Fibroblast of the aortic adventitia (primary cell): ENCODE measurements at places on chromosomes 2 and 18. TPM values are rescaled to one million over a fixed set of nuclear protein-coding genes. Genes with fewer than 3 reads are reported as not detected.

DNA sequence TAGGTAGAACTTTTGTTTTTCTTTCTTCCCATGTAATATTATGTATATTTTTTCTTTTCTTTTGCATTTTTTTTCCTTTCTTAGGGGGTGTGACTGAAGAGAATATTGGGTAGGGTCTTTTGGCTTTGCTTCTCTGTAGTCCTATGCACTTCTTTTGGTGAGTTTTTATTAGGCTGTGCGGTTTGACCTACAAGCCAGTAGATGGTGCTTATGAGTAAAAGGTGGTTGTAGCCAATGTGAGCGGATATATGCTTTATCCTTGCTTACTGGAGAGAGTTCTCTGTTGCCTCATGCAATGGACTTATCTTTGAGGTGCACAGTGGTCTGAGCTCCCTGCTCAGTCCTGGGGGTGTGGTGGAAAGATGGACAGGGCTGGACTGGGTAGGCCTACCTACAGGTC, 52.7 kb downstream of the DSEL start:
- DNase-seq, result no peak

GRCh38 chr2:73987109-73987947, 2.6 kb downstream of the TET3 start:
- no peak for DNase-seq

GRCh38 chr18:2589345-2590068, 18.1 kb downstream of the NDC80 start:
- peak; percentile 55 for DNase-seq

The DNER gene
- total RNA-seq, result 0.72 TPM in 1 of 2 replicates, not detected in the other

- no peak for DNase-seq
Observed at GRCh38 chr2:10359731-10360329, 57.1 kb downstream of the HPCAL1 start.

- no peak for DNase-seq
Observed at GRCh38 chr2:62947403-62947802, 103.2 kb upstream of the OTX1 start.

DNA sequence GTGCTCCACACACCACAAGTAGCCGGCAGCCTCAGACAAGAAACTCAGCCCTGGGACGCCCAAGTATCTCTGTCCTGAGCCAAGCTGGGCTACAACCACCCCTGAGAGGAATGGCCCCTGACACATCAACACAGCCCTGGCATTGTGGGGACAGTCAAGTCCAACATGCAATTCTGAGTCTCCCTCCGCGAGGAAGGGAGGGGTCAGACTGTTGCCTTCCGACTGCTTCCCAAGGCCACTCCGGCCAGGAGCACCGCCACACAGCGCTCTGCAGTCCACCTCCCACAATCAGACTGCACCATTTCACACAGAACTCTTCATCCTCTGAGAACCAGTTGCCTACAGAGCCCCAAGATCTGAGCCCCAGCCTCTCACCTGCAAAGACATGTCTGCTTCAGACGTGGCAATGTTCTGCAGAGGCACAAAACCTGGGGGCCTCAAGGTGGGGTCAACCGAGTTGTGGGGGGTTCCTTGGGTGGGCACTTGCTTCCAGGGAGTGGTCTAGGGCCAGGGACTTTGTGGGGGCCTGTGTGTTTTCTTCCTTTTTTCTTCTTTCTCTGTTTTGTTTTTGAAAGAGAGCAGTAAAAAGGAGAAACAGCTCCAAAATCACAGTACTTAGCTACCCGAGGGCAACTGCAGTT, 76.7 kb upstream of the SALL3 start:
- no peak for DNase-seq

GRCh38 chr2:203878063-203878462, 10.5 kb downstream of the CTLA4 start:
- DNase-seq, result no peak

GRCh38 chr18:26709897-26710296, 155.6 kb downstream of the AQP4 start:
- DNase-seq, result no peak

The NPPC gene
- total RNA-seq, result not detected in 2 replicates

DNA sequence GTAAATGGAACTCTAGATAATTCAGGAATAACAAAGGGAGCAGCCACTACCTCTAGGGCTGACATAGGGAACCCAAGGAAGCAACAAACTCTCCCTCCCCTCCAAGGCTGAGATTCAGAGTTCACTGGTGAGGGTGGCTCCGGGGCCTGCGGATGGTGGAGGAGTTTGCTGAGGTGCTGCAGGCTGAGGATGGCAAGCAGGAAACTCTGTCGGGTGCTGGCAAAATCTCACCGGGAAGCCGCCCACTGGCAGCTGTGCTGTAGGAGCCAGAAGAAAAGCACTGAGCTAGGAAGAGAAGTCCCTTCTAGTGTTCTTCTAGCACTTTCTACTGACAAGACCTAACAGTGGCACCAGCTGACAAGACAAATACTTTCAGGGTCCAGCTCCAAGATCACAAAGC, 12.5 kb upstream of the HAAO start:
- no peak for DNase-seq

DNA sequence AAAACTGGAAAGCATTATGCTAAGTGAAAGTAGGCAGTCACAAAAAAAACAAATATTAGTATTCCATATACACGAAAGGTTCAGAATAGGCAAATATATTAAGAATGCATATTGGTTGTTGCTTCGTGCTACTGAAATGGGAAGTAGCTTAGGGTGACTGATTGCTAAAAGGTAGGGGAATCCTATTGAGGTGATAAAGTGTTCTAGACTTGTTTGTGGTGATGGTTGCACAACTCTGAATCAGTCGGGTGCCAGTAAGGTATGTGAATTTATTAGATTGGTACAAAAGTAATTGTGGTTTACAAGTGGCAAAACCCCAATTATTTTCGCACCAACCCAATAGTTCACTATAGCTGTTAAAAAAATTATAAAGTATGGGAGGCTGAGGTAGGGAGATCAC, 20.7 kb downstream of the USP34 start:
- no peak for DNase-seq

DNA sequence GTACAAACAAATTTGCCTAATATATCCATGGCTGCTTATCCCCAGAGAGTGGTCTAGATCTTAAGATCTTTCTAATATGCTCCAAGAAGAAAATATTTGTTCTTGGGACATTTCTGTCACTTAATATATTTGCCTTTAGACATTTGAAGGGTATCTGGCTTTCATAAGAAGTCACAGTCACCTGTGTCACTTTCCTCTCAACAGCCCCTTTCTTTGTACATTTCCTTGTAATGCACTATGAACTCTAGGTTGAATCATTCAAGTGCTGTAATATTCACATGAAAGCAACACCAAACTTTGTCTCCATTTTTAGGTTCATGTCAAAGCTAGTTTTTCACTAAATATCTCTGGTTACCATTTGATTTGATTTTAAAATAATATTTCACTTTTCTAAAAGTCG, 41.4 kb upstream of the NABP1 start:
- DNase-seq, result no peak
